ENCODE measurements at places on chromosomes 2 and 18. TPM values are rescaled to one million over a fixed set of nuclear protein-coding genes. Genes with fewer than 3 reads are reported as not detected.

The C2orf74 gene
- 13.3 TPM for total RNA-seq

The ALPP gene
- total RNA-seq, result not detected

- DNase-seq, result no peak
Observed at GRCh38 chr18:25454270-25454659, 102.3 kb upstream of the ZNF521 start.

DNA sequence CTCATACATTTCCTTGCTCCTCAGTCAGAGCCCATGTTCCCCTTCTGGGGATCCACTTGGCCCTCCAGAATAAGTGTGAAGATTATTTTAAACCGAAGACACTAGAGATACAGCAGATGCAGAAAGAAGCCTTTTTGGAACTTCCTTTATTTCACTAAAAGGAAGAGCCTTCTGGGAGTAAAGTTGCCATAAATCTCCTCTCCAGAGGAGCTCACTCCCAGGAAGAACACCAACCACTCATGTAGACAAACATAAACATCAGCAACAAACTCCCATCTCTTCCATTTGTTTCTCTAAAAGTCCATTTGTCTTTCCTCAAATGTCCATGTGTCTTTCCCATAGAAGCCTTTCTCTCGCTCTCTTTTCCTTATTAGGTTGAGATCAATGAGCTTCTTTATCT is 62.4 kb upstream of the MSH6 start:
- no peak for DNase-seq

Measured in activated CD8-positive, alpha-beta T cell treated with anti-CD3 and anti-CD28 coated beads for 36 hours (primary cell).